ENCODE measurements at places on chromosomes 5 and 9. TPM values are rescaled to one million over a fixed set of nuclear protein-coding genes. Genes with fewer than 3 reads are reported as not detected.

DNA sequence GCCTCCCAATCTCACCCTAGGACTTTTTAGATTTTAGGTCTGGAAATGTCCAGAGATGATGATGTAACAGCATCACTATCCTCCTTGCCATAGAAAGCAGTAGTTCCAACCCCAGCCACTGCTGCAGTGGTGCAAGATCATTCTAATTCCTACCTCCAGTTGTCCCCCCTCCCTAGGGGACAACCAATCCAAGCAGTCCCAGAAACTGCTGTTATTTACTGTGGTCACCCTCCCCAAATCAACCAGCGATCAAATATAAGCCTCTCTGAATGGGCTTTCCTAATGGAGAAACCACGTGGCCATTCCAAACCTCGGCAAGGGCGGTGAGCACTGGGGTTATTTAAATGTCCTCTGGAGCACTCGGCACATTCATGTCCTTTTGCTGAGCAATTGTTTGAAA is 159.8 kb downstream of the SLF1 start:
- no peak overlapping the region for H3K27ac ChIP-seq
- no peaks in the 10 kb centered on the region for H3K27me3 ChIP-seq
- H3K36me3 ChIP-seq: no peaks in the 10 kb centered on the region
- H3K4me3 ChIP-seq: no peak overlapping the region

The COL5A1 gene
- 0.43 TPM for polyA plus RNA-seq

The GABRA1 gene
- polyA plus RNA-seq: not detected

The RIC1 gene
- polyA plus RNA-seq: 6.3 TPM

GRCh38 chr9:99628849-99629620 is 192.7 kb upstream of the NR4A3 start:
- no peak for DNase-seq
- H3K36me3 ChIP-seq: no peaks in the 10 kb centered on the region
- no peak overlapping the region for H3K4me3 ChIP-seq
- no peak overlapping the region for H3K27ac ChIP-seq
- H3K27me3 ChIP-seq: no peaks in the 10 kb centered on the region
- no peaks in the 10 kb centered on the region for H3K4me1 ChIP-seq

The GPR151 gene
- polyA plus RNA-seq: not detected

- H3K4me1 ChIP-seq: no peaks in the 10 kb centered on the region
- H3K36me3 ChIP-seq: no peaks in the 10 kb centered on the region
- no peaks in the 10 kb centered on the region for H3K27me3 ChIP-seq
These were observed 810.6 kb downstream of the TLE4 start for GRCh38 chr9:80382211-80382891.

The PCDHAC2 gene
- not detected for polyA plus RNA-seq

- no peaks in the 10 kb centered on the region for H3K27me3 ChIP-seq
- no peak overlapping the region for H3K27ac ChIP-seq
These were observed 672.1 kb upstream of the RIOK2 start for GRCh38 chr5:97854871-97855762.

DNA sequence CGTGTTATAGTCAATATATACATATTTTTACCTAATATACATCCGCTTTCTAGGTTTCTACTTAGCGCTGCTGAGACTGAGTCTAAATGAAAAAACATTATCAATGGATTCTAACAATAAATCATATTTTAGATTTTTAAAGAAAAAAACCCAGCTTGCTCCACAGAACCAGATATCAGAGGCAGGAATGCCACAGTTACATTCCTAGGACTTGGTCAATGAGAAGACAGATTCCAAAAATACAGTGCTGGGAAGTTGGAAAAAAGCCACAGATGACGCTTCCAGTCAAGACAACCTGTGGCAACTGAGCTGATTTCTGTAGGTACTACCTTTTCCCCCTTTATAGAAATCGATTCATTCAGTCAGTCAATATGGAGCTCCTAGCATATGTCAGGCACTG is 577 bp upstream of the CCDC112 start:
- H3K4me3 ChIP-seq: no peak overlapping the region
- no peaks in the 10 kb centered on the region for H3K36me3 ChIP-seq
- H3K27me3 ChIP-seq: no peaks in the 10 kb centered on the region
- peaks cover 13% of the 10 kb centered on the region for H3K4me1 ChIP-seq
- DNase-seq: no peak

DNA sequence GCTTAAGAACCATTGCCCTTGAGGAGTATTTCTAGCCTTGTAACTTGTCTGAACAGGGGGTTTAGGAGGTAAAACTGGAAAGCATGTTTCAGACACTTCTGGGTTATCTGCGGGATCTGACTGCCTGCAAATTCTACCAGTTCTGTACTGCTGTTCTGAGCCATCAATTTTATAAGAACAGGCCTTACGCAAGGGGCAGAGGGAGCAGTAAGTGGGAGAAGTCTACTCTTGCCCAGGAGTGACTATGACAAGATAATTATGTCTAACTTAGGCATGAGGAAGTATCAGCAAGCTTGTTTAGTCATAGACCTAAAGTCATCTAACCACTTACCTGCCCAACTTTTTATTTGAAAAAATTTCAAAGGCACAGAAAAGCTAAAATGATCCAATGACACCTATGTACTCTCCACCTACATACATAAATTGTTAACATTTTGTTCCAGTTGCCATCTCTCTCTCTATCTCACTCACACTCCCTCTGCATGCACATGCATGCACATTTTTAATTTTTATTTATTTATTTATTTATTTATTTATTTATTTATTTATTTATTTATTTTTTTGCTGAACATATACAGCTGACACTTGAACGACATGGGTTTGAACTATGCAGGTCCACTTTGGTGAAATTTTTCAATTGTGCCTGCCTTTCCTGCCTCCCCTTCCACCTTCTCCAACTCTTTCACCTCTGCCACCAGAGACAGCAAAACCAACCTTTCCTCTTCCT is 18.4 kb upstream of the DEPDC1B start:
- H3K36me3 ChIP-seq: no peaks in the 10 kb centered on the region
- no peaks in the 10 kb centered on the region for H3K4me1 ChIP-seq
- H3K4me3 ChIP-seq: no peak overlapping the region
- H3K27ac ChIP-seq: no peak overlapping the region
- no peaks in the 10 kb centered on the region for H3K27me3 ChIP-seq
- DNase-seq: no peak

DNA sequence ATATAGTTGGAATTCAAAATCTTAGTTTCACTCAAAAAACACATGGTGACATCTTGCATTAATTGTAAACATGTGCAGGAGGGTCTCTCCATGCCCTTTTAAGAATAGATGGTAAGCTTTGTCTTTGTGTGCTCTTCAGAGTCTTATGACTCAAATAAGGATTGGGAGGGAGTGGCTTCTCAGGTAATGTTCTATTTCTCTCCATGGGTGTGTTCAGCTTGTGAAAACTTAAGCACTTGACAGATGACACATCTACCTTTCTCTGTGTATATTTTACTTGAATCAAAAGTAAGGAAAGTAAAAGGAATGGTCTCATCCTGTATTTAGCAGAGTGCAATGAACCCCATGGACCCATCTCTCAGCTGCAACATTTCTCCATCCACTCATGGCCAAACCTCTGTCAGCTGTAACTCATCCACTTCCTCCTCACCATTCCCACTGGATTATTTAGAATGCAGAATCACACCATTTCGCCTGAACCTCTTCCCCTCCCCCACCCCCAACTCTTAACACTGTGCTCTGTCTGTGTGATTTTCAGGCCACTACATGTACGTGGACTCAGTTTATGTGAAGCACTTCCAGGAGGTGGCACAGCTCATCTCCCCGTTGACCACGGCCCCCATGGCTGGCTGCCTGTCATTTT is 82.1 kb downstream of the MAMDC2 start:
- H3K27ac ChIP-seq: no peak overlapping the region
- no peak for DNase-seq
- no peak overlapping the region for H3K4me3 ChIP-seq

DNA sequence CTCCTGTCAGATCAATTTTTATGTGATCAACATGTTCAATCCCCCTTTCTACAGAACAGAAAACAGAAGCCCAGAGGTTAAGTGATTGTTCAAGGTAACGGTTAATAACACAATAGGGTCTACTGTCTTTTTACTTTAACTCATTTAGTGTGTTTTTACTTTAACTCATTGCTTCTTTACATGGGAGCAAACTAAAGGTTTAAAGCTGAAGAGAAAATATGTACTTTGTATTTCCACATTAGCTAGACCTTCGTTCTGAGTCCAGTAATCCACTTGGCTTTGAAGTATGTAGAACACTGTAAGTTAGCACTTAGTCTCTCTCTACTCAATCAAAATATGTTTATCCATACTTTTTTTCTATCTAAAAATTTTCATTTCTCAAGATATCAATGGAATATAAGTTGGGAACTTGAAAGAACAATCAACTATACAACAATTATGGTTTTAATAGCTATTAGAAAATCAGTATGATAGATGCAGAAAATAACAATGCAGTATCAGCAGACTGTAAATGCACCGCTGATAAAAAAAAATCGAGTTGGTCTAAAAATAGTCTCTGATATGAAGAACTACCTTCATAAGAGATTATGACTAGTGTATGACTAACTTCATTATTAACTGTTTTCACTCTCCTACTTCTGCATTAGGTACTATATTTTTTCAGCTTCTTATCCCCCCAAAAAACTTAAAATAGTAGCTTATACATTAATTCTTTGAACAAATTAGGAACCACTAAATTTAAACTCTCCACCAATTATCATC is 20.6 kb downstream of the PGGT1B start:
- H3K36me3 ChIP-seq: peaks cover 16% of the 10 kb centered on the region
- DNase-seq: no peak
- no peak overlapping the region for H3K4me3 ChIP-seq
- no peak overlapping the region for H3K27ac ChIP-seq

- no peak overlapping the region for H3K4me3 ChIP-seq
- peaks cover 5% of the 10 kb centered on the region for H3K4me1 ChIP-seq
- DNase-seq: no peak
- no peaks in the 10 kb centered on the region for H3K36me3 ChIP-seq
These were observed 48.8 kb downstream of the MVB12B start for GRCh38 chr9:126375386-126375785.

DNA sequence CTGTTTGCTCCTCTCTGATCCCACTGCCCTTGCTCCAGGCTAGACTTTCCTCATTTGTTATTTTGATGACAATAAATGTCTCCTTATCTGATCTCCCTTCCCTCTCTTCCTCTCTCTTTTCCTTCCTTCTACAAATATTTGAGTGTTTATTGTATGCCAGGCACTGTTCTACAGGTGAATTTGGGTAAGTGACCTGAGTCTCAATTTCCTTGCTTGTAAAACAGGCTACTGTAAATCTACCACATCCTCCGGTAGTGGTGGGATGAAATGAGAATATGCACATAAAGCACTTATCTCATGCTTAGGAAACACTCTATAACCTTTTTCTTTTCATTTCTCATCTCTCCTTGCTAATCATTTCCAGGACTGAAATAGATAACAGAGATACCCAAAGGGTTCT is 86.4 kb downstream of the HMHB1 start:
- no peak overlapping the region for H3K4me3 ChIP-seq
- peaks cover 4% of the 10 kb centered on the region for H3K4me1 ChIP-seq
- no peaks in the 10 kb centered on the region for H3K27me3 ChIP-seq
- H3K36me3 ChIP-seq: no peaks in the 10 kb centered on the region
- DNase-seq: no peak
- H3K27ac ChIP-seq: no peak overlapping the region

GRCh38 chr9:132407196-132407595 is 556 bp upstream of the TTF1 start:
- H3K27ac ChIP-seq: peak overlapping the region; percentile 63
- H3K36me3 ChIP-seq: peaks cover 6% of the 10 kb centered on the region
- DNase-seq: no peak
- peaks cover 63% of the 10 kb centered on the region for H3K4me1 ChIP-seq
- H3K27me3 ChIP-seq: peaks cover 17% of the 10 kb centered on the region
- peak overlapping the region; percentile 77 for H3K4me3 ChIP-seq

The BARX1 gene
- not detected for polyA plus RNA-seq

- no peak overlapping the region for H3K4me3 ChIP-seq
- no peak for DNase-seq
- H3K36me3 ChIP-seq: no peaks in the 10 kb centered on the region
- H3K4me1 ChIP-seq: no peaks in the 10 kb centered on the region
These were observed 8.9 kb downstream of the ZNF366 start for GRCh38 chr5:72498284-72498683.

DNA sequence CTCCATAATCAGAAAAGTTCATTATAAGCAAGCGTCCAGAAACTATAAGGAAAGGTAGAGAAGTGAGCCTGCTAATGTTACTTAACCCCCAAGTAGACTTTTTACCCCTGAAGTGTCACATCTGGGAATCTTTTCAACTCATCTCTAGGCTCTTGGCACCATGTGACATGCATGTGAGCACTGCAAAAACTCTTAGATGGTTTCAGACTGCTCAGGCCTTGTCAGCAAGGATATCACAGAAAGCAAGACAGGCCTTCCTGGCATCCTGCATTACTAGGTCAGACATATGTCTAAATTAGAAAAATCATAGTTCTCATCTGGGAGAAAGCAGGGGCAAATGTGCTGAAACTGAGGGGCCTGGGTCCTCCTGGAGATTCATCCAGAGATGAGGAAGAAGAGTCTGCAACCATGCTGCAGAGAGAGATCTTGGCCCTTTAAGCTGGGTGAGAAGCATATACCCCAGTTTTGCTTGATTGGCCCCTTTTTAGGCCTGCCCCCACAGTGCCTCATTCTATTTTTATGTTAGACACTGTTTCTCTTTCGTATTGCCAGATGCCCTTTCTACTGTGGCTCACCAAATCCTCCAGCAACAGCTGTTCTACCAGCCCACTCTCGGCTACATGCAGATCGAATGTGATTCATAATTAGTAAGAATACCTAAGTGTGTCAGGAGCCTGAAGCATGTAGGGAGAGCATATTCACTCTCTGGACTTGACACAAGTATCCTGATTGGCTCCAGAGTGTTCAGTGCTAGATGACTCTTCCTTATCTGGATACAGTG is 19.0 kb downstream of the TMEM8B start:
- peaks cover 18% of the 10 kb centered on the region for H3K4me1 ChIP-seq
- H3K27ac ChIP-seq: no peak overlapping the region
- H3K4me3 ChIP-seq: no peak overlapping the region
- H3K36me3 ChIP-seq: no peaks in the 10 kb centered on the region
- no peak for DNase-seq

- H3K4me1 ChIP-seq: no peaks in the 10 kb centered on the region
- no peak overlapping the region for H3K4me3 ChIP-seq
- H3K27me3 ChIP-seq: no peaks in the 10 kb centered on the region
- no peaks in the 10 kb centered on the region for H3K36me3 ChIP-seq
- DNase-seq: no peak
These were observed 96.9 kb upstream of the LIFR start for GRCh38 chr5:38653389-38653788.

- H3K36me3 ChIP-seq: peaks cover 26% of the 10 kb centered on the region
- no peak overlapping the region for H3K4me3 ChIP-seq
- no peak for DNase-seq
- H3K27ac ChIP-seq: no peak overlapping the region
- no peaks in the 10 kb centered on the region for H3K27me3 ChIP-seq
These were observed 36.7 kb upstream of the F2R start for GRCh38 chr5:76679231-76679630.

The C9orf152 gene
- not detected for polyA plus RNA-seq

The SLC6A18 gene
- not detected for polyA plus RNA-seq

- no peaks in the 10 kb centered on the region for H3K4me1 ChIP-seq
- DNase-seq: no peak
- H3K27me3 ChIP-seq: no peaks in the 10 kb centered on the region
- no peak overlapping the region for H3K27ac ChIP-seq
- H3K4me3 ChIP-seq: no peak overlapping the region
These were observed 15.7 kb downstream of the BDP1 start for GRCh38 chr5:71471193-71471592.
